ENCODE measurements at places on chromosomes 1 and 21.

- no peak for DNase-seq
These were observed 4.3 kb upstream of the BCL2L15 start for GRCh38 chr1:113891631-113892220.

DNA sequence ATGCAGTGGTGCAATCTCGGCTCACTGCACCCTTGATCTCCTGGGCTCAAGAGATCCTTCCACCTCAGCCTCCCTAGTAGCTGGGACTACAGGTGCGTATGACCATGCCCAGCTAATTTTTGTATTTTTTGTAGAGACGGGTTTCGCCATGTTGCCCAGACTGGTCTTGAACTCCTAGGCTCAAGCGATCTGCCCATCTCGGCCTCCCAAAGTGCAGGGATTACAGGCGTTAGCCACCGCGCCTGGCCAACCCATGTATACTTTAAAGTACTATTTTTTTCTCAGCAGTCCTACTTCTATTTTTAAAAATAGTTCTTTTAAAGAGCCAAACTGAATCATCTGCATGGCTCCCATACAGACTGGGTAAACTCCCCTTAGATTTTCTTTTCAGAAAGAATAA lies 3.5 kb downstream of the STK40 start:
- DNase-seq, result no peak

DNA sequence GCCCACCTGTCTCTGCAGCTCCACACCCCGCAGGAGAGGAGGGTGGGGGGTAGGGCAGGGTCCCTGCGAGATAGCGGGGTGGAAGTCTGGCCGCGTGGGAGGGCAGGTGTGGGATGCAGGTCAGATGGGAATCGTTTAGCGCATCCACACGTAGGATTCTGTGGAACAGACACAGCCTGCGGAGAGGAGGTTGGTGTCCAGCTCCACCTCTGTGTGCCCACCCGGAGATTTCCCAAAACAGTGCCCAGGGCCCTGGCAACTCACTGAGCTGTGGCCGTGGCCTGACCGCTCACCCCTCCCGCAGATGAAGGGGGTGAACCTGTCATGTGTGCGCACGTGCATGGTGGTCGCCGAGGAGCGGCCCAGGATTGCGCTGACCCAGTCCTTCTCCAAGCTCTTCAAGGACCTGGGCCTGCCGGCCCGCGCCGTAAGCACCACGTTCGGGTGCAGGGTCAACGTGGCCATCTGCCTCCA lies 46.9 kb downstream of the S100B start:
- no peak for DNase-seq

GRCh38 chr1:12456979-12457378 lies 161.0 kb downstream of the DHRS3 start:
- DNase-seq, result no peak

- DNase-seq, result no peak
These were observed 16.8 kb downstream of the PTAFR start for GRCh38 chr1:28159680-28160079.

- DNase-seq, result no peak
These were observed 15.8 kb downstream of the GTF2B start for GRCh38 chr1:88875595-88875994.

DNA sequence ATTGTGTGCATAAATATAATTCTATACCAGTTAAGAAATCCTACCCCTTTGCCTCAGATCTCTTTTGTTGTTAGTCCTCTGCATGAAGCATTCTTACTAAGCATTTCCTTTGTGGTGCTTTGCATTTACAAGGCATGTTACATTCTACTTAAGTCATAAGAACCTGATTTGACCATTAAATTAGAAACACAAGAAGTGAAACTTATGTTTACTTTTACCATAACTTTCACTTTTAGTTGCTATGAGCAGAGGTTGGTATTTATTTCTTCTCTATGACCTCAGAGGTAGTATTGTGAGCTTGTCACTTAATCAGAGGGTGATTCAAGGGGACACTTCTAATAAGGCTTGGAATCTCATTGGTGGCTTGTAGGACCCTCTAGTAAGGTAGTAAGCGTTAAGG lies 9.0 kb downstream of the FAM20B start:
- DNase-seq, result no peak

DNA sequence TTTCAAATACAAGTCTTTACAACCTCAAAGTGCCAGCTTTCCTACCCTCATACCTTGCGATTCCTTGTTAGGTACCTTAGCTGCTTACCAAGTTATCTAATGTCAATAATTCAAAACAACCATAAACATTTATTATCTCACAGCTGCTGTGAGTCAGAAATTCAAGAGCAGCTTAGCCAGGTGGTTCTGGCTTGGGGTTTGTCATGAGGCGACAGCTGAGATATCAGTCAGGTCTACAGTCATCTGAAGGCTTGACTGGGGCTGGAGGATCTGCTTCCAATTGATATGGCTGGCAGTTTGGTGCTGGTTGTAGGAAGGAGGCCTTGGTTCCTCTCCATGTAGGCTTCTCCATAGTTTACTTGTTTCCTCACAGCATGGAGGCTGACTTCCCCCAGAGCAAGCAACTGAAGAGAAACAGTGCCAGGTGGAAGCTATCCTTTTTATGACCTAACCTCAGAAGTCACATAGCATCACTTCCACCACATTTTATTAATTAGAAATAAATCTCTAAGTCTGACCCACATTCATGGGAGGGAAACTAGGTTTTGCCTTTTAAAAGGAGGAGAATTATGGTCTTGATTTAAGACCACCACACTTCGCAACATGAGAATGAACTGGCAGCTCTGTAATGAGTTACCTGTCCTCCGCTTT lies 103.3 kb upstream of the FGGY start:
- DNase-seq, result no peak

DNA sequence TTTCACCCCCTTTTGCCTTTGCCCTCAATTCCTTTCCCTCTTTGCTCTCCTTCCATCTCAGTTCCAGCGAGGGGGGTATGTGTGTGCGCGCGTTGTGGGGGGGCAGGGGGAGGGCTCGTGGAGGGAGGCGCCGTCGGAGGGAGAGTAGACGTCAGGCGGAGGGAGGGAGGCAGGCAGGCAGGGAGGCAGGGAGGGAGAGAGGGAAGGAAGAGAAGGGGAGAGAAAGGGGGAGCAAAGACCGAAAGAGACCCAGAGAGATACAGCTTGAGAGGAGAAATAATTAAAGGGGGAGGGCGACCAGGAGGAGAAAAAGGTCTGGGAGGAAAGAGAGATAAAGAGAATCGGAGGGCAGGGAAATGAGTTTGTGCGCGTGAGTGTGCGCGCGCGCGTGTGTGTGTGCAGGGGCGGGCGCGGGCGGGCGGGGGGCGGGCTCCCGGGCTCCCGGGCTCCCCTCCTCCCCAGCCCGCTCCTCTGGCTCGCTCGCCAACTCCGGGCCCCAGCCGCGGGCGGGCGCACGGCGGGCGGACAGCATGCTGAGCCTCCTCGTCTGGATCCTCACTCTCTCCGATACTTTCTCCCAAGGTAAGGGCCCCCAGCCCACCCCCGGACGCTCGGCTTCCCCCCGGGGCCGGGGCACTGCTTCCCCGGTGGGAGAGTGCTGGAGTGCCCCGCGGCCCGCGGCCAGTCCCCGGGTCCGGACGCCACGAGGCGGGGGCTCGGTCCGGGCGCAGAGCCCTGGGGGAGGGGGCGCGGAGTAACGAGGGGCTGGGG lies at the start of gene KIRREL1:
KIRREL1 (plus strand) TSS at position 499 of the 771 bp plus-strand sequence; CDS start at position 531, 32 bp downstream.
- no peak for DNase-seq

- no peak for DNase-seq
These were observed 66.6 kb downstream of the SPAG17 start for GRCh38 chr1:118118469-118118868.

GRCh38 chr1:220974431-220974830 lies 95.2 kb downstream of the HLX start:
- DNase-seq, result no peak

- peak; percentile 20 for DNase-seq
These were observed 29.6 kb upstream of the AGL start for GRCh38 chr1:99820546-99820945.

- no peak for DNase-seq
These were observed 21.4 kb upstream of the PKN2 start for GRCh38 chr1:88662723-88663122.

DNA sequence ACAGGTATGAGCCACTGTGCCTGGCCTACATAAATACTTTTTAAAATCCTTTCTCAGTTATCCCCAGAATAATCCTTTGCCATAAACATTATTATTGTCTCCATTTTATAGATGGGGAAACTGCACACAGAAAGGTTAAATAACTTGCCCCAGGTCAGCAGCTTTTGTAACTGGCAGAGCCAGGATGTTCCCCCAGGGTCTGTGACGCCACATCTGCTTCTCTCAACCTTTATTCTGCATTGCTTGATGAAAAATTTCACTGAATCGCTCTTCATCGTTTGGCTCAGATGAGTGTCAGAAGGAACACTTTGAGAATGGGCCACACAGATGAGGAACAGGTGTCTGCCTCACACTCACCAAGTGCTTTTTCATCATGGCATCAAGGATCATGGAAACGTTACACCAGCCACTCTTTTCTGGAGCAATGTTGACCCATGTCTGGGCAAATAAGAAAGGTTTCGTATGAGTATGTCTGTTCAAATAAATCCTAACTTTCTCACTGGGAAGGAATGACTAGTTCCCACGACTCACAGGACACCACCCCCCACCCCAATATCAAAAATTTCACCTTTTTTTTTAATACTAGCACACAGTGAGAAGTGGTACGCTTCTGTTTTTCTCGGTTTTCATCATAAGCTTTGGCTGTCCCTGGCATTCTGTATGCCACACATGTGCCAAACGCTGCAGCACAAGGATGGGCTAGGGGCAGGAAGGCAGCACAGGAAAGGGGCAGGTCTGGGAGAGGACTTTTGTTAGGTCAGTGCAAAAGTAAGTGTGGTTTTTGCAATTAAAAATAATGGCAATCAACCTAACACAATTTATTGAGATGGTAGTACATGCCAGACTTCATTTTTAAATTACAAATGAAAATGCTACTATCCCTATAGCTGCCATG lies 9.0 kb upstream of the PTGFRN start:
- no peak for DNase-seq

DNA sequence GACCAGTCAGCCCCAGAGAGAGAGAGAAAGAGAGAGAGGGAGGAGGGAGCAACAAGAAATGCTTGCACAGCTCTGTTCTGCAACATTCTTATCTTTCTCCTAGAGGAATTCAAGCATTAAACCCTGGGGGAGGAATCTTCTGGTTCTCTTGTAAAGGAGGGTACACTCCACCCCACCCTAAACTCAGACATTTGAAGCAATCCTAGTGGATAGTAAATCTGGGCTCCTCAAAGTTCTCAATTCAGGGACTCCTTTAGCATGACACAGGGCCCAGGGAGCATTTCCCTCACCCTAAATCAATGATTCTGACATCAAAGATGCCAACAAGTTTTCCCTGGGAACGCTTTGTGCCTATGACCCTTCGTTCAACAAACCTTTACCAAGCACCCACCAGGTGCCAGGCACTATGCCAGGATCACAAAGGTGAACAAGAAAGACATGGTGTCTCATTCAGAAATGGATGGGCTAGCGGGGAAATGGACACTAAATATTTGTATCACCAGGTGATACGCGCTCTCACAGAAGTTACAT lies 11.9 kb upstream of the CAPN2 start:
- DNase-seq, result no peak

GRCh38 chr21:16305686-16306085 lies 575.9 kb downstream of the USP25 start:
- no peak for DNase-seq

DNA sequence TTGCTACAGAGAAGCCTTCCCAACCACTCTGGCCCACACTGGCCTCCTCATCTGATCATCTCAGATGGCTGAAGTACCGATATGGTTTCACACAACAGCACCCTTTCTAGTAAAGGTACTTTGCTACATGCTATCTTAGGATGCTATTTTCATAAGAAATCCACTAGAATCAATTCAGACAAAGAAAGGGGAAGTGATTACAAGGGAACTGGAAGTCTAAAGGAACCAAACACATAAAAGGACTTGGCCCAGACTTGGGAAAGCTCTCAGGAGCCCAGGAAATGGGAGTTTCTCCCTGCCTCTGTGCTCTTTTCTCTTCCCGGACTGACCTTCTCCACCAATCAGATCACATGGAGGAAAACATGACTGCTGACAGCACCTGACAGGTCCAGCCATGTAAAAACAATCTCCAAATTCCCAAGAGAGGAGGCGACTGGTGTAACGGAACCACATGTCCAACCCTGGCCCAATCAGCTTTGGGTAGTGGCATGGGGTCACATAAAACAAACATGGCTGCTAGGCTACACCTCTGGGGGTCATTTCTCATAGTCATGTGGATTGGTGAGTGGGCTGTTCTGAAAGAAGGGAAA lies 12.7 kb upstream of the FOXE3 start:
- DNase-seq, result no peak

- DNase-seq, result no peak
These were observed 135.4 kb downstream of the LMO4 start for GRCh38 chr1:87464022-87464490.

- DNase-seq, result no peak
These were observed 36.5 kb downstream of the LGALS8 start for GRCh38 chr1:236560213-236560771.

- DNase-seq, result no peak
These were observed 39.5 kb upstream of the C1orf87 start for GRCh38 chr1:60113028-60113427.

DNA sequence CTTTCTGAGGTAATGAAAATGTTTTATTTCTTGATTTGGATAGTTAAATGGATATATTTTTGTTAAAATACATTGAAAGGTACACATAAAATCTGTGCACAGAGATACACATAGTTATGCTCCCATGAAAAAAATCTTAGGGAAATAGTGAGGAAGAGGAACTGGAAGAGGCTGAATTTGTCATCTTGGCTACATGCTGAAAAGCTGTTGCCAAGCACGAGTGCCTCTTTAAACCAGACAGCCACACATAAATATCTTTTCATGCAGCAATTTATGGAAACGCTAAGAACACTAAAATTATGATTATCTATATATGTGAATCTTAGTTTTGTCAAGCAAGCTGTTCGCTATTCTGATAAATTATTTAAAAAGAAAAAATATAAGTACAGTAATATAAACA lies 12.8 kb upstream of the ADAR start:
- DNase-seq, result no peak

DNA sequence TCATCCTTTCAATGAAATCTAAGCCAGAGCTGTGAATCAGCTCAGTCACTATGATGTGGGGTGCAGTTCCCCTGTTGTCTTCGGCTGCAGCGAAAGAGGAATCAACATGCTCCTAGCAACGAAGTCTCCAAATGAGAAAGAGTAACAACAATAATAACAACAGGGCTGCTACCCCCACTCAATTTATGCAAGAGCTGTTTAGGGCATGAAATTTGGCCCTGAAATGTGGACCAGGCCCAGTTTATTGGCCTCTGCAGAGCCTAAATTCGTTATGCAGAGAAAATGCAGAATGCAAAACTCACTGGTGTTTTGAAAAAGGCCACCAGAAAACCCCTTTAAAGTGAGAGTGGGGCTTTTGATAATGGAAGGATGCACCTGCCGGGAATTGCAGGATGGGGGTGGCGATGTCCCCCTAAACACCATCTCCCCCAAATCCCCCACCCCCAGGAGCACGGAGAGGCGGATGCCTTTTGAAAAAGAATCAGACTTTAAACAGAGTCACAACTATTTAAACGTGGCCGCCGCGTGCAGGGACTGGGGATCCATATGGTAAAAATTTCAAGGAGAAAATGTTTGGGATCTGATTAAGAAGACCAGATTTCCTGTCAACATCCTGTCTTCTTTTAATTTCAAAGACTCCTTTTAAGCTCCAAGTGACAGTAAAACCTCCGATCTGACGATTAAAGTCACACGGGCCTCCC lies 1.9 kb downstream of the RUNX3 start:
- DNase-seq, result no peak

- no peak for DNase-seq
These were observed 484.1 kb upstream of the NFIA start for GRCh38 chr1:60598041-60598910.
